NCI-H1694 treated with DMSO at 0.1 percent for 48 hours (cell line): ENCODE measurements at places on chromosomes 1 and 21.

GRCh38 chr1:232658386-232658785 is 28.5 kb upstream of the SIPA1L2 start:
- DNase-seq, result no peak

- DNase-seq, result no peak
Measured at GRCh38 chr1:159152031-159152430, 19.4 kb upstream of the CADM3 start.

GRCh38 chr21:31253684-31254083 is 90.4 kb downstream of the TIAM1 start:
- no peak for DNase-seq

DNA sequence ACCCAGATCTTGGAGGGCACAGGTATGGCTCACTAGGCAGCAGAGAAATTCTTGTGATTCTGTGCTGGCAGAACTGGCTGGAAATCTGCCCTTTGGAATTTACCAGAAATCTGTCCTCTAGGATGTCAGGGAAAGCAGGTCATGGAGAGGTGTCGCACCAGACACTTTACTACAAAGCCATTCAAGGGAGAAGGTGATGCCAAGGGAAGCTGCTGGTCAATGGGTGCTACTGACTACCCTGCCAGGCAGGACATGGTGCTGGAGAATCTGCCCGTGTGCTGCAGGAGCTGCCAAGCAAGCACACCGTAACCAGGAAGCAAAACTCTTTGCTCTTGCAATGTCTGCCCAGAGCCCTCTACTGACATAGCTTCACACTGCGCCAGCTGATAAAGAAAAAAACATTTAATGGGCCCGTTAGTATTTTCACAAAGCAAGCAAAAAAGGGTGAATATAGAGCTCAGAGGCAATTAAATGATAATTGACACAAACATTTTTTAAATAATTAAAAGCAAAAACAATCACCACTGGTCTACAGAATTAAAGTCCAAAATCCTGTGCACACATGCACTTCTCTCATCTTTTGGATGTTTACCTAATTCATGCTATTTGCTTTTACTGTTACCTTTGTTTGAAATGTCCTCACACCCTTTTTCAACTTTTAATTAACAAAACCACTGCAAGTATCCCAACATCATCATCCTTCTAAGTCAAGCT is 7.2 kb upstream of the FBXO28 start:
- peak; percentile 23 for DNase-seq

DNA sequence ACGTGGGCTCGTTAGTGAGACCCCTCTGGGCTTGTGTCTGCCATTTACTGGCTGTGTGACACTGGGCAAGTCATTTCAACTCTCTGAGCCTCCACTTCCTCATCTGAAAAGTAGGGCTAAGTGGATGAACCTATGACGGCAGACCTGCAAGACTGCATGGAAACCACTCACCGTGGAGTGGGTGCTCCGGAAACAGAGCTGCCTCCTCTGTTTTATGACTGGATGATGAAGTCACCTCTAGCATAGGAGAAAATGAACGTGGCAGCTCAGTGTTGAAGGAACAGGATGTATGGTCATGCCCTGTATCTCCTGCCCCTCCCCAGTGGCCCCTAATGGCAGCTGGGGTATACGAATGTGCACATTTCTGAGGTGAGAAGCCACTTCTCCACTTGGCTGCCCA is 40.5 kb downstream of the STPG1 start:
- no peak for DNase-seq

DNA sequence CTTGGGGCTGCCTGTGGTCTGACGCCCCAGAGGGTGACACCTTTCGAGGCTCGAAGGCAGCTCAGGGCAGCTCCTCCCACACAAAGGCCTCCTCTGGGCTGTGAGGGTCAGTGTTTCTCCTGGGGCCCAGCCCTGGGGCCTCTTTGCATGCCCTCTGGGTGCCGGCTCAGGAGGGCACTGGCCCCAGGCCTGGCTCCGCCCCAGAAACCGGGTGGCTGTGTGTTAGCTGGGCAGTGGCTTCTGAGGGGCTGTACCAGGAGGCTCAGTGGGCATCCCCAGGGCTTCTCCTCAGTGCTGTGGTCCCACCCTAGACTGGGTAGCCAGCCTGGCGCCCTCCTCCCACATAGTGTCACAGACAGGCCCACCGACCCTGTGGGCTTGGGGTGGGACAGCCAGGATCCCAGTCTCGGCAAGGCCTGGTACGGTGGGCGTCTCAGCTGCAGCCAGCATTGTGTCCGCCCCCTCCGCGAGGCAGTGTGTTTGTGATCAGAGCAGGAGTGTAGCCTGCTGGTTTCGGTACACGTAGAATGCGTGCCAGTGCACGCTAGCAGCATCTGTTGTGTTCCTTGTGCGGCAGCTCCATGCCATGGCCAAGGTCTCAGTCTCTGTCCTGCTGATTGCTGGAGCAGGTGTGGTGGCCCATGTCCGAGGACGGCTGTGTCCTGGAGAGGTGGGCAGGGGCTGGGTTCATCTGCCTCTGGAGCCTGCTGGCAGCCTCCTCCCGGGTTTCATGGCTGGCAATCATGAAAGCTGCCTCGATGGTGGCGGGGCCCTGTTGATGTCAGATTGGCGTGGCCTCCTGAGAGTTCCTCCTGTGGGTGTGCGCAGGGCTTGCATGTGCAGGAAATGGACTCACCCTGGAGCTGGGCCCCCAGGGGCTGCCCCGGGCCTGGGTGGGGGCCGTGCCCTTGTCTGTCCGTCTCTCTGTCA is 28.0 kb downstream of the RRP1 start:
- DNase-seq, result peak; percentile 40

GRCh38 chr1:163772246-163772645 is 450.5 kb downstream of the NUF2 start:
- no peak for DNase-seq

GRCh38 chr1:243345205-243345604 is 89.4 kb downstream of the SDCCAG8 start:
- peak; percentile 99 for DNase-seq

DNA sequence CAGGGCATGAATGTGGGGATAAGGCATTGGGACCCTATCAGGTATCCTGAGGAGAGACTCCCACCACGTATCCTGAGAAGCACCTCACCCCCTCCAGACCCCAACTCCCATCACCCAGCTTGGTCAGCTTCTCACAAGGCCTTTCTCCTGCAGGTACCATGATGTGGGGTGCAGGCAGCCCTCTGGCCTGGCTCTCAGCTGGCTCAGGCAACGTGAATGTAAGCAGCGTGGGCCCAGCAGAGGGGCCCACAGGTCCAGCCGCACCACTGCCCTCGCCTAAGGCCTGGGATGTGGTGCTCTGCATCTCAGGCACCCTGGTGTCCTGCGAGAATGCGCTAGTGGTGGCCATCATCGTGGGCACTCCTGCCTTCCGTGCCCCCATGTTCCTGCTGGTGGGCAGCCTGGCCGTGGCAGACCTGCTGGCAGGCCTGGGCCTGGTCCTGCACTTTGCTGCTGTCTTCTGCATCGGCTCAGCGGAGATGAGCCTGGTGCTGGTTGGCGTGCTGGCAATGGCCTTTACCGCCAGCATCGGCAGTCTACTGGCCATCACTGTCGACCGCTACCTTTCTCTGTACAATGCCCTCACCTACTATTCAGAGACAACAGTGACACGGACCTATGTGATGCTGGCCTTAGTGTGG is 1.3 kb downstream of the GPR3 start:
- no peak for DNase-seq

- DNase-seq, result no peak
Measured at GRCh38 chr1:225825078-225825477, 15.2 kb downstream of the EPHX1 start.

DNA sequence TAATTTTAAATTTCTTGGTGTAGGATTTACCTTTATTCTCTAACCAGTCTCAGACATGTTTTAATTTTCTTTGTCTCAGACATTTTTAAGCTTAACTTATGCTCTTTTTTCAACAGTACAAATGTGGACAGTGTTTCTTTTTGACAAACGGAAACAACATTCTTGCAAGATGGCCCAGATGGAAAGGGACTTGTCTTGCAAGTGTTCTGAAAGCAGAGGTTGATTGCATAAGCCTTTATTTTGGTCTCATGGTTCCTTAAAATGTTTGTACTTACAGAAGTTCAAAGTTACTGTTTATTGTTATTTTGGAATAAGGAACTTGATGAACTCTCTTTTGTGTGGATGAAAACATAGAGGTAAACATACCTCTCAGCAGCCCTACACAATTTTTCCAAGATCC is 22.9 kb downstream of the SMAP2 start:
- DNase-seq, result no peak

DNA sequence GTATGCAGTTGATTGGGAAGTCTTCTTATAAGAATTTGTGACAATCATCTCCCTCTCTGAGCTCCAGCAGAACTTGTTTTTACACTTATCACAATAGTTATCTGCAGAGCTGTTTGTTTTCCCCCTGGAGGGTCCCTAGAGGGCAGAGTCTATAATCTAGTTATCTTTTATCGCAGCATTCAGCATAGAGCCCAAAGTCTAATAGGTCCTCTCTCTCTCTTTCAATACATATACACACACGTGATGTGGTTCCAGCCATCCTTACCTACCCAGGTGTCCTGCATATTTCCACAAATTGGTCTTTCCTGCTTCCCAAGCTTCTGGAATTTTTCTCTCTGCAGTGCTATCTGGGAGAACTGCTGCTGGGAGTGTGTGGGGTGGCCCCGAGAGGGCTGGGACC is 229.6 kb upstream of the KIAA0040 start:
- no peak for DNase-seq

DNA sequence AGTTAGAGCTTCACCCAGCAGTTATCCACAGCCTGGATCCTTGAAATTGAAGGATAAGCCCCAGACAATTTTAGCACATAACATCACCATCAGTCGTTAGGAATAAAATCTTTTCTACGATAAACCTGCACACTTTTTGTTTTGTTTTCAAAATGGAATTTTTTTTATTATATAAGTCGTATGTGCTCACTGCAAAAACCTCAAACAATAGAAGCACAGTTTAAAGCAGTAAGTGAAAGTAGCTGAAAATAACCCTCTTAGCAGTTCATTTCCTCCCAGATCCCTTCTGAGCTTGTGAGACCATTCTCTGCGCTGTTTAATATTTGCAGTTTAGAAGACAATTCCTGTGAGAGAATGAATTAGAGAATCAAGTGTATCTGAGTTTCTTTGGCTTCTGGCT is 38.3 kb downstream of the ELK4 start:
- DNase-seq, result no peak

DNA sequence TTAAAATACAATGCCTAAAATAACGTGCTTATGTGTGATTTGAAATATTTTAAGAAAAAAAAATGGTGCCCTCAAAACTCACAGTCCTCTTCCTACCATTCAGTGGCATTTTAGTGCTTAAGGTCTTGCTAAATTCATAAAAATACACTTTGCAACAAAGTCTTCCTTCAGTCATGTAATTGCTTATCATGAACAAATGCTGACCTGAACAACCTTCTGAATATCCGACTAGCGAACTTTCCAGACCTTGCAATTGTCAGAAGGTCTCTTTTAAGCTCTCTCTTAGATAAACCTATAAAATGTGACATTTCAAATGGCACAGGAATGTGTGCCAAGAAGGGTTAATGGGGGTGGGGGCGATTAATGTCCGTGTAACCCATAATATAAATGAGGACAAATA is 858 bp downstream of the BRINP3 start:
- no peak for DNase-seq

- no peak for DNase-seq
Measured at GRCh38 chr1:156228501-156228900, 13.5 kb upstream of the BGLAP start.

DNA sequence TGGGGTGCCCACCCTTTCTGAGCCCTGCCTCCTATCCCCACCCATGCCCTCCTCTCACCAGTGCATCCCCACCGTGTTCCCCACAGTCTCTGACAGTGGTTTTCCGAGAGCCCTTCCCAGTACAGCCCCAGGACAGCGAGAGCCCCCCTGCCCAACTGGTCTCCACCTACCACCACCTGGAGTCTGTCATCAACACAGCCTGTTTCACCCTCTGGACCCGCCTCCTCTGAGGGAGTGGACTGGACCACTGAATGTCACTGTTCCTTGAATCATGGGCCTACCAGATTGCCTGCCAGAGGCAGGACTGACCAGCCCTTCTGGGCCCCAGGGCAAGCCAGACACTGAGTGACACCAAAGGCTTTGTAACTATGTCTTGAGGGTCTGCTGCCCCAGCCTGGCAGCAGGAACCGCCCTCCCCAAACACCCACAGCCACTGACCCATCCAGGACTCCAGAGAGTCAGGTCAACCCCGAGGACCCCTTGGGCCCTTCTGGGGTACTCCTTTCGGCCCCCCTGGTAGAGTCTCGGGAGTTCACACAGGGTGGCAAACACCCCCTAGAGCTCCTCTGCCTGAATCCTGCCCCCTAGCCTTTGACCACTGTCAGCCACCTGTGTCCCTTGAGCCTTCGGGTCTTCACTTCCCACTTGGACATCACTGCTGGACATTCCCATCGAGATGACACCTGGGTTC is 3.3 kb downstream of the HYI start:
- DNase-seq, result no peak

DNA sequence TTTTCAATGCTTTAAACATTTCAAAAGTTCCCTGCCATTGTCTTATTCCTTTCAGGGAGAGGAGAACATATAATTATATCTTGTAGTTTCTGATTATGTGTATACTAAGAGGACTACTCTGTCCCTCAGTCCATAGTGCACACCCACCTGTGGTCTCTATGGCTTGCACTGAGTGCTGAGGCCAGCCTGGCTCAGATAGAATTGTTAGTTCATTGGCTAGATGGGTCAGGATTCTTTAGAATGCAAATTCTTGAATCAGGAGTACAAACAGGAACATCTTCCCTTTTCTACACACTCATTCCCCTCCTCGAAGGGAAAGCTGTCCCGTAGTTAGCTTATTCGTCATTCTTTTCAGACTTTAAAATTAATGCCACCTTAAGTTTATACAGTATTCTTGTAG is 8.2 kb downstream of the BACH1 start:
- no peak for DNase-seq

DNA sequence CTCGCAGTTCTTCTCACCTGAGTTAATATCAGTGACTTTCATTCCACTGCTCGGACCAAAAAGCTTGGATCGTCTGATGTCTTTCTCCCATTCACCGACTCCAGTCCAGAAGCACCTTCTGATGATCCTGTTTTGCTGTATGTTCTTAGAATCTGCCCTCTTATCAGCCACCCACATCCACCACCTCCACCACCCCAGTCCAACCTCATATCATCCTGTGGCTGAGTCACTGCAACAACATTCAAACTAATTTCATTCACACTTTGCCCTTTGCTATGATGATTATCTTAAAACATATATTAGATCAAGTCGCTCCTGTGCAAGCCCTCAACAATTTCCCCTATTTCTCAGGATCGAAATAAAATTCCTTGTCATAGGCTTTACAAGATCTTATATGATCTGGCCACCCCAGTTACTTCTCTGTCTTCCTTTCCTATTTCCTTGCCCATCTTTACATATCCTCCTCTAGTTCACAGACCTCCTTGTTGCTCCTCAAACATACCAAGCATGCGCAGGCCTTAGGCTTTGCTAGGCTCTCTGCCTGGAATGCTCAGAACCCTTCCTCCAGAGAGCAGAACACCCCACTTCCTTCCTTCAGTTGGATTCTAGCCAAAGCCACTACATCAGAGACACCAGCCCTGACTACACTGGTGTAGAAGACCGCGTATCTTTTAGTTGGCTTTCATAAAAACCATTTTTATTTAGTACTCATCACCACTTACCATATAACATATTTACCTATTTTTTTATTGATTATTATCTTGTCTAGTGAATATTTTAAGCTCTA is 335.7 kb upstream of the GREM2 start:
- no peak for DNase-seq
